ENCODE measurements at places on chromosomes 13 and 19.
A peak's percentile ranks its signal among the peaks of the same experiment; 100 is the strongest.

GRCh38 chr13:50527612-50528509, 315.6 kb downstream of the DLEU7 start:
- no peak for DNase-seq

GRCh38 chr13:113915786-113916329, 52.0 kb upstream of the GAS6 start:
- DNase-seq: no peak

GRCh38 chr19:42555801-42556200, 27.5 kb upstream of the CEACAM1 start:
- DNase-seq: no peak

DNA sequence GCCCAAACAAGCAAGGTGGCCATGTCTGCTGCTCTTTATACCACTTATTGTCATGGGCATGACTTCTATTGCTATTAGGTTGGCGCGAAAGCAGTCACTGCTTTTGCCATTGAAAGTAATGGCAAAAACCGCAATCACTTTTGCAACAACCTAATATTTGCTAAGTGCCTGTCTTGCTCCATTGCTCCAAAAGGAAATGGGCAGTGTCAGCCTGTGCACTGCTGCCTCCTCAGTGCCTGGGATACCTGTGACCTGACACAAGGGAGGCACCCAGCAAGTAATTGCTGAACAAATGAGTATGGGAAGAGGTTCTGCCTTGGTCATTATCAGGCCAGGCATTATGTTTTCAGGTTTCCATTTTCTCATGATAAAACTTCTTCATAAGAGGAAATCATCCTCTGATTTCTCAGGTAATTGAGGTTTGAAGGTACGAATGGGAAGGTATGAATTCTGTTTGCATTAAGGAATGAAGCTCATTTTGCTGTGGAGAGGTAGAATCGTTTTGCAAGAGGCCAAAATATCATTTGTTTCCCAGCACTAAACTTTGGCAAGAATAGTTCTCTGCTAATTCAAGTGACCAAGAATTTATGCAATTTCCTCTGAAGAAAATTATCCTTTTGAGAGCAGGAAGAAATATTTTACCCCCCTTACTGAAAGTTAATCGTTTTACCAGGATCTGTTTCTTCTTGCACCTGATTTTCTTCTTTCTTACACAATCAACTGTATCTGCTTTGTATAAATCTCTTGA, 128.4 kb upstream of the SPRY2 start:
- no peak for DNase-seq

- no peak for DNase-seq
Measured at GRCh38 chr13:63167699-63168337, 1752.2 kb upstream of the PCDH20 start.

DNA sequence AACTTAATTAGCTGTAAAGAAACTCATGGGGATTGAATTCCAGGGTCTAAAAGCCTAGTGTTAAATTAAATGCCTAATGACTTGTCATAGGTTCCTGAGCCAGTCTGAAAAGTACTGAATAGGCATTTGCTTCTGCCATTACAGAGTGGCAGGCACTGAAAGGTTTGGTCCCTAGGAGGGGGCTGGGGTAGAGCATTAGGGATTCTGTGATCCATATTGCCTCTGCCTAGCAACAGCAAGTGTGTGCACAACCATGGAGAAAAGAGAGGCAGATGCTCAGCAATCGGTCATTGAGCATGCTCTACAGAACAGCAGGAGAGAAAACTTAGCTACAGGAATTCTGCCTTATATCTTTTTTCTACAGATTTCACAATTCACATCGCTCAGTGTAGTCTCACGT, 133.5 kb downstream of the TRPC4 start:
- no peak for DNase-seq

DNA sequence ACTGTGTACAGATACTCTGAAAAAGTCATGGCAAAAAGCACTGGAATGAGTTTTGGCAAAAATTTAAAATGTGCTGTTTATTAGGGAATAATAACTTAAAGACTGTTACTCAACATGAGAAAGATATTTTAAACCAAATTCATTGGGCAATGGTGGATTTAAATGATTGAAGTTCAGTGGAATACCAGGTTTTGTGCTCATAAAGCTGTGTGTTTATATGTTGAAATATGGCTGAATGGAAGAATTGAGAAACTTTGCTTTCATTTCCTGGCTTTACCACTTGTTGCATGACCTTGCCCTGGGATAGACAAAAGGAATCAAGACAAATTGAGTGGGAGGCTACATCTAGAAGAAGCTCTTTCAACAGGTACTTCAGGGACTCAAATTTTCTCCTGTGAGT, 246.4 kb downstream of the GPC5 start:
- DNase-seq: no peak

DNA sequence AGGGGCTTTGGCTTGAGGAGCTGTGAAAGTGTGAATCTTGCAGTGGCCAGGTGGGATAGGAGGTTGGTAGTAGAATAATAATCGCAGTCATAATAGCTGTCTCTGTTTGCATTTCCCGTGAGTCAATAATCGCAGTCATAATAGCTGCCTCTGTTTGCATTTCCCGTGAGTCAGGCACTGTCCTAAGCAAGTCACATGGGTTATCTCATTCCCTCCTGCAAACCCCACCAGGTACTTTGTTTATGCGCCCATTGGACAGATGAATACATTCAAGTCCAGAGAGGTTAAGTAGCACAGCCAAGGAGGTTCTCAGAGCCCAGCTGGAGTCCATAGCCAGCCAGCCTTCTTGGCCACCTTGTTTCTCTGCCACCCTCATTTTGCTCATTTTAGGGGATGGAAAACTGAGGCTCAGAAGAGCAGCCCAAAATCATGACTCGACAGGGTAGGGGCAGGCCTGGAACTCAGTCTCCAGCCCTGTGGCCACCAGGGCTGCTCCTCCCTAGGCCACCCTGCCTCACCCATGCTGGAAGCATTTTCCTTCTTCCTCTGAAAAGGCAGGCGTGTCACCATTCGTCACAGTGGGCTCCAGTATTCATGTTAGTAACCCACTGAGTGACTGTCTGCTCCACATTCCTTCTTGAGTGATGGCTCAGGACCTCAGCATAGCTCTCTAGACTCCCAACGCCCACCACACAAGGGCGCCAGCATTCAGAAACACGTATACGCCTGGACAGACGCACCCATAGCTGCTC, 206.2 kb downstream of the URI1 start:
- no peak for DNase-seq

DNA sequence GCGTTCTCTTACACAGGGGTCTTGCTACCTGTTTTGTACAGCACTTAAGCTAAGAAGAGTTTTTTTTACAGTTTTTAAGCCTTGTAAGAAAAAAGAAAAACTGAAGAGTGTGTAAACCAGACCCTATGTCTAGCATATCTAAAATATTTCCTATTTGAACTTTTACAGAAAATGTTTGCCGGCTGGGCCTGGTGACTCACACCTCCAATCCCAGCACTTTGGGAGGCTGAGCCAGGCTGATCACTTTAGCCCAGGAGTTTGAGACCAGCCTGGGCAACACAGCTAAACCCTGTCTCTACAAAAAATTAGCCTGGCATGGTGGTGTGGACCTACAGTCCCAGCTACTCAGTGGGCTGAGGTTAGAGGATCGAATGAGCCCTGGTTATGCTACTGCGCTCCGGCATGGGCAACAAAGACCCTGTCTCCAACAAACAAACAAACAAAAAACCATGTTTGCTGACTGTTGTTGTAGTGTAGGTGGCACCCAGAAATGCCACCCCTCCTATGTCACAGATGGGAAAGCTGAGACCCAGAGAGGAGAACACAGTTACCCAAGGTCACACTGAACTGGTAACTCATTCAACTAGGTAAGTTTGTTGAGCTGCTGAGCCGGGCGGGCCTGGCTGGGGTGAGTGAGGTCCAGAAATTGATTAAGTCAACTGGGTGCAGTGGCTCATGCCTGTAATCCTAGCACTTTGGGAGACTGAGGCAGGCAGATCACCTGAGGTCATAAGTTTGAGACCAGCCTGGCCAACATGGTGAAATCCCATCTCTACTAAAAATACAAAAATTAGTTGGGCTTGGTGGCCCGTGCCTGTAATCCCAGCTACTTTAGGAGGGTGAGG, 1.9 kb upstream of the VASP start:
- DNase-seq: no peak

DNA sequence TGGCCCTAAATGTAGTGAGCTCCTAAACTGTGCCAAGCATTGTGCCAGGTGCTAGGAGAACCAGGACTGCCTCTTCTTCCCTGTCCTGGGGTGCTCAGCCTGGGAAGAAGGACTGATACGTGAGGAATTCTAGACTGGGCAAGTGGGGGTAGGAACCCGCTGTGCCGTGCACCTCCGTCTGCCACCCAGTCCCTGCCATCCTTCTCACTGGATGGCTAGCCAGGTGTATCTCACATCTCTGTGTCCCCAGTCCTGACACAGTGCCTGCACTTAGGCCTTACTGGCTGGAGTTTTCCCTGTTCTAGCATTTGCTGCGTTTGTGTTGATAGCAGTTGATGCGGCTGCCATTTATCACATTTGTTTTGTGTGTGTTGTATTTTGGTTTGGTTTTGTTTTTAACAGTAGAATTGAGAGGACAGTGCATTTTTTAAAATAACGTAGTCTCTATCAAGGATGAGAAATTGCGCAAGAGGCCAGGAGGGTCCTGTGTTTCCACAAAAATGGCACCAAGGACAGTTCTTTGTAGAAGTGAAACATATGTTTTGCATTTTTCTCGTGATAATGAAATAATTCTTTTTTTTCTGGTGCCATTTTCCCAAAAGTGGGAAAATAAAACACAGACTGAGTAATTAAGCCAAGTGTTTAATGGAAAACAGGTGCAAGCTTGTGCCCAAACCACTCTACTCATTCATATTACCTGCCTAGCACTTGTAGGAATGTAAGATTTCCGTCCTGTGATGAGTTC, 4.7 kb upstream of the GPR183 start:
- DNase-seq: no peak

GRCh38 chr13:48998641-48999292, 23.1 kb downstream of the FNDC3A start:
- no peak for DNase-seq

GRCh38 chr19:858868-859843, at the start of gene CFD:
TSS of gene CFD (plus strand) at chr19:859664. CDS start at chr19:859690, 26 bp downstream.
- DNase-seq: no peak

GRCh38 chr19:17482877-17483604, 12.7 kb downstream of the SLC27A1 start:
- DNase-seq: no peak

GRCh38 chr19:48415395-48415794, 21.9 kb downstream of the GRIN2D start:
- peak; percentile 70 for DNase-seq

DNA sequence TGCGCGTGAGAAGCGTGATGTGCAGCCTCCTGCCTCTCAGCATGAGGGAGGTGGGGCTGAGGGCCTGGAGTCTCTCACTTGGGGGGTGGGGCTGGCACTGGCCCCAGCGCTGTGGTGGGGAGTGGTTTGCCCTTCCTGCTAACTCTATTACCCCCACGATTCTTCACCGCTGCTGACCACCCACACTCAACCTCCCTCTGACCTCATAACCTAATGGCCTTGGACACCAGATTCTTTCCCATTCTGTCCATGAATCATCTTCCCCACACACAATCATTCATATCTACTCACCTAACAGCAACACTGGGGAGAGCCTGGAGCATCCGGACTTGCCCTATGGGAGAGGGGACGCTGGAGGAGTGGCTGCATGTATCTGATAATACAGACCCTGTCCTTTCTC, 8.7 kb downstream of the CD177 start:
- no peak for DNase-seq

DNA sequence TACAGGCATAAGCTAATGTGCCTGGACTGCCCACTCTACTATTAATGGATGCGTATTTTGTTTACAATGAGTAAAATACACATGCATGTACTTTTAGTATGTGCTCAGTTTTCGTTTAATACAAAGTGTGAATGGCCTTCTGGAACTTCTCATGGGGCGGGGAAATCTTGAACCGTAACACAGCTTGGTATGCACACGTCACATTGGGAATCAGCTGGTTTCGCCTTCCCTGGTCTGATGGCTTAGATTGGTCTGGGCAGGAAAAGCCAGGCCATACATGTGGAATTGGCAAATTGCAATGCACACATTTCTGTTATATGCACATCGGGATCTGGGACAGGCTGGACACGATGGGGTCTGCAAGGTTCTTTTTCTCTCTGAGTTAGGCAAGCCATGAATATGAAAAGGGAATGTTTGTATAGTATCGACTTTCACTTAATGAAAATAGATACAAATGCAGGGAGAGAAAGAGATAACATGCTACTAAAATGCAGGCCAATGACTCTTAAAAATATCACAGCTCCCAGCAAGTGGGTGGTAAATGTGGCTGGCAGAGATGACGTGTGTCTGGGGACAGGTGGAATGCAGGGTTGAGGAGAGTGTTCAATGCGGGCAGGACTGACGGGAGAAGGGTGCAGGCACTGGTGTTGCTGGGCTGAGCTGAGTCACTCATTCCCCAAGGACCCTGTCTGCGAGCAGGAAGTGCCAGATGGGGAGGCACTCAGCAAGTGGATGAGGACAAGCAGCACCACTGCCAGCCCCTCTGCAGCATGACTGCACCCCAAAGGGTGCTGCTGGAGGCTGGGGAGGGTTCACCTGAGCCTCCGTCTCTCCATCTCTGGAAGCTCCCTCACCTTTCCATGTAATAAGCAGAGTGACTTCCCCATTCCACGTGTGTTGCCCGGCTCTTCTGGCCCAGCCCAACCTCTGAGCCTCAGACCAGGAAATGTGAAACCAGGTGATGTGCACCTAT, 204.0 kb upstream of the GPR12 start:
- no peak for DNase-seq

DNA sequence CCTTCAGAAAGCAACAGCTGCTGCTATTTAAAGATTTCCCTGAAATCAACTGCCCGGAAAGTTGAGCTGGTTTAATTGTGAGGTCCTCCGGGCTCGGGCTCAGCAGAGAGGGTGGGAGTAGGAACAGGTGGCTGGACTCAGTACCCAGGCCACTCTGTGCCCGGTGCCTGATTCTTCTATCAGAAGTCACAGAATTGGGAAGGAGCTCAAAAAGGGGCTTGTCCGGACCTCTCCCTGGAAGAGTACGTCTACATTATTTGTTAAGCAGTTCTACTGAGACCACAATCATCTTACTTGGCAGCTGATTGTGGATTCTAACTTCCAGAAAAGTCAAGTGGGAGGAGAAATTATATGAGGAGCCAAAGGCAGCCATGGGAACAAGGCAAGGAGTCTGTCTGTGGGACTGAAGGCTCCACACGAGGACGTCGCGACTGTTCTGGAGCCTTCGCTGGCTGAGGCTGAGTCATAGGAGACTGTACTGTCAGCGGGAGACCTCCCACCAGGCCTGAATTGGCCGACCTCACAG, 91.7 kb upstream of the ANKRD10 start:
- no peak for DNase-seq

- DNase-seq: no peak
Measured at GRCh38 chr13:110424569-110425443, 117.7 kb downstream of the COL4A2 start.

- DNase-seq: no peak
Measured at GRCh38 chr13:20127262-20127561, 33.6 kb downstream of the GJA3 start.

GRCh38 chr13:99264051-99264450, 5.9 kb upstream of the GPR18 start:
- DNase-seq: no peak

DNA sequence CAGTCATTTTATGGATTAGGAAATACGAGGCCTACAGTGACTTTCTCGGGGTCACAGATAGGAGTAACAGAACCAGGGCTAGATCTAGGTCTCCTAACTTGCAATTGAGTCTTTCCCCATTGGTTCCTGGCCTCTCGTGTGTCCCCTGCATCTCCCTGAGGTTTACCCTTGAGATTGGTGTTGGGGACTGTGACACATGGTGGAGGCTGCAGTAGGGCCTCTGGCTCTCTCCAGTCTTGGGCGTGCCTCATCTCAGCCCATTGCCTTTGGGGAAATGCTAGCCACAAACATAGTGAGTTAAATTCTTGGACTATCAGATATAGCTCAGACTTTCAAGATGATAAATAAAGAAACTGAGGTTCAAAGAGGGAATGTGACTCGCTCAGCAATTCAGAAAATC, 212.1 kb downstream of the KCNRG start:
- no peak for DNase-seq

Measured in activated T-cell treated with anti-CD3 and anti-CD28 coated beads, Interleukin-2, amount 50 U/mL, for 1 hour (primary cell).